NCI-H1105 treated with DMSO at 0.1 percent for 48 hours (cell line): ENCODE measurements at places on chromosomes 7 and 10.

GRCh38 chr10:119620241-119621077, 23.7 kb upstream of the TIAL1 start:
- DNase-seq: no peak

DNA sequence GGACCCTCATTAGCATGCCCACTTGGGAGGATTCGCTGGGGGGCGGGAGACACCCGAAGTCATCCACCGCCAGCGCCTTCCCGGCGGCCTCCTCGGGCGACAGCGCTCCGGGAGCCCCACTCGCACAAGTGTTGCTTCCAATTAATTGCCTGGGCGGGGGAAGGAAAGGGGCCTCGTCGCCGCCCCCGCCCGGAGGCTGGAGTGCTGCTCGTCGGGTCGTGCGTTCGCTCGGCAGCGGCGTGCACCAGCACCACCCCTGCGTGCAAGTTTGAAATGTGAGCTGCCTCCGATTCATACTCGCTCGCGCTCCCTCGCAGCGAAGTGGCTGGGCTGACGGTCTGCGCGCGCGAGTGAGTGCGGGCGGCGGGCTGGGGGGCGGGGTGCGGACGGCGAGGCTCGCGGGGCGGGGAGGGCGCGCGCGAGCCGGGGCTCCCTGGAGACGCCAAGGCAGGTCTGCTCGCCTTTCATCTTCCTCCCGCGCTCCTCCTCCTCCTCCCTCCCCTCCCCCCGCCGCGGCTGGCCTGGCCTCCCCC, 104.6 kb upstream of the PPIF start:
- peak; percentile 45 for DNase-seq

DNA sequence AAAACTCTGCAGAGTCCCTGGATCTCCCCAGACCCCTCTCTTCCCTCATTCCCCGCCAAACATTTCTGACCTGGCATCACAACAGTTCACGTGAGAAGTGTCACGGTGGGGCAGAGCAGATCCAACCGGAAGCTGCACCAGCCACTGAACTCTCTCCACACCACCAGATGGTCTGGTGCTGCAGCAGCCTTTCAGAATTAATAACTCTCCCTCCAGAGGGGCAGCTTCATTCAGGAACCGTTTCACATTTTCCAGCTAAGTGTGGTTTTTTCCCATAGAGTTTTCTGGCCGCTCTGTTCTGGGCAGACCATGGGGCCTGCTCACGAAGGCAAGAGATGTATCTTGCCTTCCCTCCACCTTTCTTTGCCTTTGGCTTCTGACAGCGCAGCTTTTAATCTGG, 486.7 kb upstream of the GALNT17 start:
- DNase-seq: no peak

GRCh38 chr7:24972991-24973390, 7.0 kb downstream of the OSBPL3 start:
- no peak for DNase-seq
